ENCODE measurements at places on chromosomes 6 and 20. TPM values are rescaled to one million over a fixed set of nuclear protein-coding genes. Genes with fewer than 3 reads are reported as not detected.

The ZNF451 gene
- polyA plus RNA-seq: 26.1 TPM

The PTPRT gene
- not detected for polyA plus RNA-seq

DNA sequence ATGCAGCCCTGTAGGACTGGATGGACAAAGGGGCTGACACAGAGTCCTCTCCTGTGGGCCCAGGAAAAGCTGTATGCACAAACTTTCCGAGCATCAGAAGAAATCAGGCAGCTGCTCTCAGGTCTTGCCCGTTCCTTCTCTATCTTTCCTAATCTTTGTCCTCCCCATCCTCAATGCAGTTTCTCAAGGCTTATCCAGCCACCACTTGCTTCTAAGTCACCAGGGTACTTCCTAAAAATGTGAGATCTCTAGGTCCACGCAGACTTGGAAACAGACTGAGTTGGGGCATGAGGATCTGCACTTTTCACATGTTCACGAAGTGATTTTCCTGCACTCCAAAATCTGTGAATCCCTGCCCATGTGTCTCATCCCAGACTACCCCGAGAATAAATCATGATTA, 394.5 kb upstream of the SLC35B3 start:
- H3K36me3 ChIP-seq: no peaks in the 10 kb centered on the region
- DNase-seq: no peak
- H3K4me1 ChIP-seq: no peaks in the 10 kb centered on the region
- H3K27me3 ChIP-seq: no peaks in the 10 kb centered on the region
- H3K4me3 ChIP-seq: no peak overlapping the region

DNA sequence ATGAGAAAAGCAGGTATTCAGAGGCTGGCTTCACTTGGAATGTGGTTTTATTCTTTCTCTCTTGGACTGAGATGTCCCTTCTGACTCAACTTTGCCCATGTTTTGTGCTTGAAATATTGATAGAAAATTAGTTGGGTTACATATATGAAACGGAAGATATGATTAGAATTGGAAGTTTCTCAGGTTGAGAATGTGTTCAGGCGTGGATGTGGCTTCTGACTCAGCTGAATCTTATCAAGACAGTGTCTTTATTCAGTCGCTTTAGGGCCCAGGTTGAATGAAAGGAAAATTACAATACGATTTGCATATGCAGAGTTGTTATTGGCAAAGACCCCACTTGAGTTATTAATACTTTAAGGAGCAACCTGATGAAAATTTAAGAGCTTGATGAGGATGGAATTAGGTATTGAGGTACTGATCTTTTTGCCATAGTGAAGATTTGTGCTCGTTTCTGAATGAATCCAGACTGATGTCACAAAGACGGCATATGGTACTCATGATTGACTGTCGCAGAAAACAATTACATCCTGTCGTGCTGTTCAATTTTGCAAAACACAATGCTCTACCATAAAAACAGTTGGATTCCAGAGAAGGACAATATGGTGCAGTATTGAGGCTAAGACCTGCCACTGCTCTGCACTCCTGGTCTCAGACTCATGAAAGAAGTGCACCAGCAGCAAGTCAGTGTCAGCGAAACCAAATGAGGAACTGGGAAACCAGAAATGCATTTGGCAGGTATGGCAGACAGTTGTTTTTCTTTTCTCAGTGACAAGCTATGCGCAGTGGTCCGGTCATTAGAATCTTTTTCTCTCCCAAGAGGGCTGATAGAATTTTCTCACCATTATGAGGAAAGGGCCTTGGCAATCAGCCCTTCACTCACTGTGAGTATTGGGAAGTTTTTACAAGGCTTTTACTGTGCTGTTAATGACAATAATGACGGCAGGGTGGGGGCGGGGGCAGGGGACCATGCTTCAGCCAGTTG, 158.3 kb downstream of the DOK5 start:
- no peak overlapping the region for H3K27ac ChIP-seq
- H3K36me3 ChIP-seq: no peaks in the 10 kb centered on the region
- no peaks in the 10 kb centered on the region for H3K4me1 ChIP-seq

DNA sequence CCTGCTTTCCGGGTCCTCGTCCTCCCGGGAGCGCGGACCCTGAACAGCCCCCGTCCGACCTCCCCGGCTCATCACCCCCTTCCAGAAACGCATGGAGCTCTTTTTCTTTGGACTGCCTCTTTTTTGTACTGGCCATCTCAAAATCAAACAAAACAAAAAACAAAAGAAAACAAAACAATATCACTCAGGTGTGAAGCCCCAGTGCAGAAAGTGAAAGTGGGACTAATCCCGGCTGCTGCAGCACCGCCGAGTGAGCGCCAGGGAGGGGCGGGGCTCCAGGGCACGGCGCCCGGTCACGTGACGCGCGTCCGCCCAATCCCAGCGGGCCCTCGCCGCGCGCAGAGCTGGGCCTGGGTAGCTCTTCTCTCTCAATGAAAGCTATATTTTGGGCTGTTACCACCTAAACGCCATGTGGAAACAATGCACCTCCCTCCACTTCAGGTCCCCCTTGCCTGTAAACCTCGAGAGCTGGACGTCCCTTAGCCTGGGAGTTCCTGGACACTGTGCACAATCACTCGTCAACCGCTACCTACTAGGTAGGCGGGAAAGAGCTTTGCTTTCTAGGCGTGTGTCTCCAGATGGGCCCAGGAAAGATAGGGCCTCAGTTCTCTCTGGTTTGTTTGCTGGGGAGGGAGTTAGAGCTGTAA, 93.7 kb upstream of the PRDM1 start:
- peak overlapping the region; percentile 55 for H3K27ac ChIP-seq
- no peaks in the 10 kb centered on the region for H3K36me3 ChIP-seq
- H3K4me1 ChIP-seq: peaks cover 35% of the 10 kb centered on the region
- no peak for DNase-seq
- peak overlapping the region; percentile 84 for H3K4me3 ChIP-seq

The CST4 gene
- polyA plus RNA-seq: not detected

DNA sequence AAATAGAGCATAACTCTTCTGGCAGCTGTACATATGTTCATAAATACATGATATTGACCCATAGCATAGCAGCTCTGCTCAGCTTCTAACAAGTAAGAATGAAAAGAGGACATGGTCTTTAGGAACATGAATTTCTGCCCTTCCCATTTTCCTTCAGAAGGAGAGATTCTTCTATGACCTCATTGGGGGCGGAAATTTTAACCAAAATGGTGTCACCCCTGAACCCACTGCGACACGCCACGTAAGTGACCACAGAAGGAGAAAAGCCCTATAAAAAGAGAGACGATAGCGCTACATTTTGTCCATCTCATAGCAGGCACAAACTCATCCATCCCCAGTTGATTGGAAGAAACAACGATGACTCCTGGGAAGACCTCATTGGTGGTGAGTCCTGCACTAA, at the start of gene IL17A:
Gene IL17A, plus strand, starts transcription at position 301 of the 400 bp plus-strand sequence. Its CDS starts 57 bp downstream, at position 358.
- no peaks in the 10 kb centered on the region for H3K27me3 ChIP-seq
- H3K4me1 ChIP-seq: no peaks in the 10 kb centered on the region
- no peak within 1 kb of the TSS for H3K4me3 ChIP-seq
- H3K27ac ChIP-seq: no peak within 1 kb of the TSS
- no peaks in the 10 kb centered on the region for H3K36me3 ChIP-seq

- no peaks in the 10 kb centered on the region for H3K27me3 ChIP-seq
- H3K36me3 ChIP-seq: no peaks in the 10 kb centered on the region
- DNase-seq: no peak
- H3K4me1 ChIP-seq: no peaks in the 10 kb centered on the region
- no peak overlapping the region for H3K27ac ChIP-seq
Observed at GRCh38 chr20:24915892-24916291, 33.2 kb upstream of the CST7 start.

DNA sequence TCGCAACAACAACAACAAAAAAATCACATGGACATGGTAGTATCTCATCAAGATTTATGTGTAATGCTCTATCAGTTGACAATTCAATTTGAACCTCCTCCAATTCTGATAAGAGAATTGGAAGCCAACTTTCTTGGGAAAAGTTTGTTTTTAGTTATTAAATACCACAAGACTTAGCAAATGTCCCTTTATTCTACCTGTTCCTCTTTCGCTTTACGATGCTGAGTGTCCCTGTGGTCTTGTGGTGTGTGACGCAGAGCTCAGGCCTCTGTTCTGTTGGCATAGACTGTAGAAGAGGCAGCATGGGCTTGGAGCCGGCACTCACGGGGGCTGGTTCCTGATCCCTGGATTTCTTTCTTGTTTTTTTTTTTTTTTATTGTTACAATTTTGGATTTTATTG, 76.7 kb downstream of the PSMB1 start:
- H3K27me3 ChIP-seq: no peaks in the 10 kb centered on the region
- no peaks in the 10 kb centered on the region for H3K4me1 ChIP-seq
- no peak overlapping the region for H3K4me3 ChIP-seq
- no peak overlapping the region for H3K27ac ChIP-seq
- H3K36me3 ChIP-seq: no peaks in the 10 kb centered on the region
- DNase-seq: no peak

DNA sequence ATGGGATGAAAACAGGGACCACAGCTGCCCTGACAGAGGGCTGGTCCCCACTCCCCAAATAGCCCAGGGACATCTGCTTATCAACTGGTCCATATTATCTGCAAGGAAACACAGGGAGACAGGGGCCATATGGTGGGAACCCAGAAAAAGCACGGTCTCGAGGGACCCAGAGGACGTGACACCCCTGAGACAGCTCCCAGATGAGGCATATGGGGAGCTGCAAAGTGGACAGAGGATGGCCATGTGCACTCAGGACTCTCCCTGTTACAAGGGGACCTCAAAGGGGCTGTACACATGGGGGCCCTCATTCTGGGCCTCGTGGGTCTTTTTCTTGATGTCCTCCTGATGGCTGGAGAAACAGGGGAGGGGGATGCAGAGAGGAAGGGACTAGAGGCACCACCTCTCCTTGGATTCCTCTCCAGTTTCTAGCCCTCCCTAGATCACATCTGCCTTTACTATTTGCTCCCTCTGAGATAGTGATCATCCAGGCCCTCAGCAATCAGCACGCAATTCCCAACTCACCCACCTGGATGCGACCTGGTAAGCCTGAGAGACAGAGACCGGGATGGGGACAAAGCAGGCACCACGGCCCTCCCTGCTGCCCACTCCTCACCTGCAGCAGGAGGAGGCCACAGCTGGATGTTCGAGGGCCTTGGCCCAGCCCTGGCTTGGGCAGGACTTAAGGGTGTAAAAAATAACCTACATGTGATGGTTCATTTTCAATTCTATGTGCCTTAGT, 13.1 kb upstream of the HLA-G start:
- no peak overlapping the region for H3K27ac ChIP-seq
- H3K36me3 ChIP-seq: no peaks in the 10 kb centered on the region
- no peaks in the 10 kb centered on the region for H3K27me3 ChIP-seq
- H3K4me1 ChIP-seq: peaks cover 4% of the 10 kb centered on the region

The XKR7 gene
- polyA plus RNA-seq: not detected

GRCh38 chr6:56515081-56515905, 127.4 kb downstream of the DST start:
- peaks cover 4% of the 10 kb centered on the region for H3K4me1 ChIP-seq
- peaks cover 6% of the 10 kb centered on the region for H3K36me3 ChIP-seq
- no peak for DNase-seq
- no peak overlapping the region for H3K27ac ChIP-seq

- H3K4me1 ChIP-seq: no peaks in the 10 kb centered on the region
- H3K36me3 ChIP-seq: no peaks in the 10 kb centered on the region
- peak; percentile 35 for DNase-seq
- H3K4me3 ChIP-seq: no peak overlapping the region
- H3K27ac ChIP-seq: no peak overlapping the region
Observed at GRCh38 chr6:148947621-148948444, 201.0 kb downstream of the UST start.

The CEP57L1 gene
- polyA plus RNA-seq: 14.2 TPM

DNA sequence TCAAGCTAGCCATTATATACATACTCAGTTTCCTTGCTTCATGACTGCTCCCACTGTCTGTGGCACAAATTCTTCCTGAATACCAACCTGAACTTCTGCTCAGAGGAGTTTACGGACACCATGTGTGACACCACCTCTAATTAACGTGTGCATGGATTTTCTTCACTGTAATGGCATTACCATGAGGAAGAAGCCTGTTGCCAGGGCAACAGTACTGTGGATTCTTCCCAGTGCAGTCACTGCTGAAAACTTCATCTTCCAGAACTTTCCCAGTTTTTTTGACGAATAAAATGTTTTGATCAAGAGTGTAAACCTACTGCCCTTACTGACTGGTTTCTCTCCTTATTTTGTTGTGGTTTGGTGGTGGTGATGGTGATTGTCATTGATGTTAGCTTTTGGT, 444.3 kb upstream of the NRSN1 start:
- no peaks in the 10 kb centered on the region for H3K4me1 ChIP-seq
- H3K27me3 ChIP-seq: no peaks in the 10 kb centered on the region
- H3K27ac ChIP-seq: no peak overlapping the region
- no peak for DNase-seq
- H3K4me3 ChIP-seq: no peak overlapping the region

DNA sequence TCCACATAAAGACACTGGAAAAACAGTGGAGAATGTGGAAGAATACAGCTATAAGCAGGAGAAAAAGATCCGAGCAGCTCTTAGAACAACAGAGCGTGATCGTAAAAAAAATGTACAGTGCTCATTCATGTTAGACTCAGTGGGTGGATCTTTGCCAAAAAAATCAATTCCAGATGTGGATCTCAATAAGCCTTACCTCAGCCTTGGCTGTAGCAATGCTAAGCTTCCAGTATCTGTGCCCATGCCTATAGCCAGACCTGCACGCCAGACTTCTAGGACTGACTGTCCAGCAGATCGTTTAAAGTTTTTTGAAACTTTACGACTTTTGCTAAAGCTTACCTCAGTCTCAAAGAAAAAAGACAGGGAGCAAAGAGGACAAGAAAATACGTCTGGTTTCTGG, 57.1 kb downstream of the MAP3K4 start:
- H3K27ac ChIP-seq: no peak overlapping the region
- no peak overlapping the region for H3K4me3 ChIP-seq
- DNase-seq: no peak
- peaks cover 5% of the 10 kb centered on the region for H3K4me1 ChIP-seq

DNA sequence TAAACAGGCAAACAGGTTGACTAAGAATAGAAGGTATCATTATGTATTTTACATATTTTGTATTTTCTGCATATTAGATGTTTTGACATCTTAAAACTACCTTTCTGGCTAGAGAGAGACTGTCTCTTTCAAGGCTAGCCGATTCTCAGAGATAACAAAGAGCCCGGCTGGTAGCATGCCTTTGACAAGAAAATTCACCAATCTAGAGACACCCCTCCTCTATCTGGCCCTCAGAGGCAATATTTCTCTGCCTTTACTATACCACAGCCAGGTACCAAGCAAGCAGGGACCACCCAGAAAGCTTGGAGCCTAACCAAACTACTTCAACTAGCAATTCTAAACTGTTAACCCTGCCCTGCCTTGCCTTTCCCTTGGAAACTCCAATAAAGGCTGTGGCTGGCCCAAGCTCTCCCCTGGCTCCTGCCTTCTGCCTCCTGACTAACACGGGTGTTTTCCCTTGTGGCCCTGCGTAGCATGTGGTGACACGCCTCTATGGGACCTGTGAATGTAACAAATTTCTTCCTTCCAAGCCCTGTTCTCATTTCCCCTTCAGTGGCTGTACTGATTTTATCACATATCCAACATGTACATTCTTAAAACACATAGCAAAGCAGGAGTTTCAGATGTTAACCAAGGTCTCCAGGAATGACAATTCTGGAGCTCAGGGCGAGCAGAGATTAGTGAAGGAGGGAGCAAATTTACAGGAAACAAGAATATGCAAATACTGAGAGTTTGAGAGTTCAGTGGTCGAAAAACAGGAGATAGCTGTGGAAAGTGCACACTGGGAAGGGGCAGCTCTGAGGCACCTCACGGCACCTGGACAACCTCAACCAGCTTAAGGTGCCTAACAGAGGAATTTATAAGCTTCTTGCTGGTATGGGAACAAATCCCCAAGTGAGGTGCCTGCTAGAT, 120.8 kb downstream of the BACH2 start:
- peak overlapping the region; percentile 82 for H3K27ac ChIP-seq
- peaks cover 17% of the 10 kb centered on the region for H3K4me1 ChIP-seq
- H3K27me3 ChIP-seq: no peaks in the 10 kb centered on the region
- H3K4me3 ChIP-seq: peak overlapping the region; percentile 43
- peak; percentile 46 for DNase-seq

Data from keratinocyte (primary cell).